ENCODE measurements at places on chromosomes 7 and 10. TPM values are rescaled to one million over a fixed set of nuclear protein-coding genes. Genes with fewer than 3 reads are reported as not detected.

GRCh38 chr7:116582806-116583444 lies 58.1 kb downstream of the CAV1 start:
- no peaks in the 10 kb centered on the region for H3K36me3 ChIP-seq
- no peak overlapping the region for H3K4me3 ChIP-seq
- H3K27me3 ChIP-seq, result no peaks in the 10 kb centered on the region
- H3K27ac ChIP-seq, result no peak overlapping the region
- peaks cover 27% of the 10 kb centered on the region for H3K4me1 ChIP-seq

The SEMA3C gene
- total RNA-seq, result 0.60 TPM

The SPDYE8 gene
- not detected for total RNA-seq

DNA sequence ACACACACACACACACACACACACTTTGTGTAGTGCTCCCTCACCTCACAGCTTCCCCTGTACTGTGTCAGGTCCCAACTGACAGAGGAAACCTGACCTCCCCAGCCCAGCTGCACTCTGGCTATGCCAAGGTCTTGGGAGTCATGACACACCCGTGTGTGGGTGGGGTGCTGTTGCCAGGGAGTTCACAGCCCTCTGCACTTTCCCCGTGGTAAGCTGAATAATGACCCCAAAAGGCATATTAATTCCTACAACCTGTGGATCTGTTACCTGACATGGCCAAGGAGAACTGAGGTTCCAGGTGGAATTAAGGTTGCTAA lies 8.9 kb upstream of the NANOS1 start:
- no peaks in the 10 kb centered on the region for H3K4me1 ChIP-seq
- no peak overlapping the region for H3K4me3 ChIP-seq
- no peaks in the 10 kb centered on the region for H3K27me3 ChIP-seq
- no peak for DNase-seq

DNA sequence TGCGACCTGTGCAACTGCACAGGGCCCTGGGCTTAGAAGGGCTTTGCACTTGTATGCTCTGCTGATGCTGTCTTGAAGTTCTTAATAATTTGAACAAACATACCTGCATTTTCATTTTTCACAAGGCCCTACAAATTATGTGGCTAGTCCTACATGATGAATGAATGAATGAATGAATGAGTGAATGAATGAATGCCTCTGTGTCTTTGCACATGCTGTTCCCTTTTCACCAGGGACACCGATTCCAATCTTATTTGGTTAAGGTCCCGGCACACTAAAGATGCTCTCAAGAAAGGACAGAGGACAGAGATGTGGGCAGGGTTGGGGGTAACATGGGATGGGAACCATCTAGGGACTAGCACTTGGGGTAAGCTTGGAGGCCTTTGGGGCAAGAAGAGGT lies 39.4 kb upstream of the CHST3 start:
- H3K27ac ChIP-seq, result no peak overlapping the region
- DNase-seq, result no peak
- no peaks in the 10 kb centered on the region for H3K36me3 ChIP-seq
- H3K4me1 ChIP-seq, result no peaks in the 10 kb centered on the region
- H3K4me3 ChIP-seq, result no peak overlapping the region
- no peaks in the 10 kb centered on the region for H3K27me3 ChIP-seq

The GNG11 gene
- total RNA-seq, result 3.4 TPM

DNA sequence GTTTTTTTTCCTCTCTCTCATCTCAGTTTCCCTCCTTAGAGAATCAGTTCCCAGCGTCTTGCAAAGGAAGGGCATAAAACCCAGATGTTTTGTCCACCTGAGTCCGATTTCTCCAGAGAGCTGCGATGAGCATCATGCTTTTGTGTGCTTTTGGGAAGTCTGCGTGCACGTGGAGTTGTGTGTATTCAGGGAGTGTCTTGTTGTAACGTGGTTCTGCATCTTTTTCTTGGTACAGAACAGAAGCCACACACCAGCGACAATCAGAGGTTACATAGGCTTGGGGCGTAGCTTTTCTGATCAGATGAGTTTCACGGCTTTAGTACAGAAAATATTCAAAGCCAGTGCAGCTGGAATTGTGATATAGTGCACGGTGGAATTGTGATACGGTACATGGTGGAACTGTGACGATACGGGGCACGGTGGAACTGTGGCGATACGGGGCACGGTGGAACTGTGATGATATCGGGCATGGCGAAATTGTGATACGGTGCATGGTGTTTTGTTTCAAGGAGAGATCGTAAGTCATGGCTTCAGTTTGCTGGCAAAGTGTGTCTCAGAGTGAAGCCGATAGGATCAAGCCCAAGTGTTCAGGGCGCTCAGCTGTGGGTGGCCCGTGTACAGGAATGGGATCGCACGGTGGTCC lies 32.8 kb downstream of the FOXK1 start:
- peaks cover 3% of the 10 kb centered on the region for H3K4me1 ChIP-seq
- no peaks in the 10 kb centered on the region for H3K27me3 ChIP-seq
- H3K4me3 ChIP-seq, result no peak overlapping the region
- no peak overlapping the region for H3K27ac ChIP-seq
- no peaks in the 10 kb centered on the region for H3K36me3 ChIP-seq

The SLC16A12 gene
- 17.3 TPM for total RNA-seq

- peaks cover 21% of the 10 kb centered on the region for H3K4me1 ChIP-seq
- DNase-seq, result peak; percentile 65
- H3K27ac ChIP-seq, result peak overlapping the region; percentile 22
- H3K36me3 ChIP-seq, result no peaks in the 10 kb centered on the region
Observed at GRCh38 chr10:71748671-71749191, 24.6 kb downstream of the VSIR start.

DNA sequence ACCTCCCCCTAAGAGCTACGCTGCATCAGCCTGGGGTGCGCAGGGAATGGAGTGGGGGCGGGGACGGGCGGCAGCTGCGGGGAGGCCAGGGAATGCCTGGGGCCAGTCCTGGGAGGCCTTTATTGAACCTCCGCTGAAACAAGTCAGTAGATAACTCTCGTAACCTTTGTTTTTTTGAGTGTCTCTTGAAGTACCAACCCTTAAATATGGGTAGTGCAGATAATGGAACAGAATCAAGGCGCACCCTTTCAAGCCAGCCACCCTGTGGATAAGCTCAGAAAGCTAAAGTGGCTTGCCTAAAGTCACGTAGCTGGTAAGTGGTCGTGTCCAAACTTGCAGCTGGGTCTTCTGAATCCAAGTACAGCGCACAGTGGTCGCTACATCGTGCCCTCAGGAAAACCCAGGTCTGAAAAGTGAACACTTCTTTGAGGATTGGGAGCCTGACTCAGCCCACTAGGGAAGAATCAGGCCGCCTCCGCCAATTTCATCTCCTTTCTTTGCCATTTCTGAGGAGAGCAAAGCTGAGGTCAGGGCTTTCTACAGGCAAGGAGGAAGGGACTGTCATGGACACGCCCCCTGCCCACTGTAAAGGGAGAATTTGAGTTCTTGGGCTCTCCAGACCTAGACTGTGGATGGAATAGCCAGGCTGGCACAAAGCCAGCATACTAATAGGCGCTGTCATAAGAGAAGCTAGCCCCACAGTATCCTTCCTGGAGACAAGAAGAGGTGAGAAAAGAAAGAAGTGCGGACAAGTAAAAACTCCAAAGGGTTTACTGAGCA lies 3.2 kb upstream of the EGR2 start:
- H3K36me3 ChIP-seq, result no peaks in the 10 kb centered on the region
- no peak overlapping the region for H3K4me3 ChIP-seq
- no peak overlapping the region for H3K27ac ChIP-seq
- DNase-seq, result no peak

GRCh38 chr7:70701477-70701876 lies 430.5 kb upstream of the GALNT17 start:
- H3K36me3 ChIP-seq, result no peaks in the 10 kb centered on the region
- no peak for DNase-seq
- no peak overlapping the region for H3K27ac ChIP-seq
- H3K4me3 ChIP-seq, result no peak overlapping the region

GRCh38 chr10:37687581-37687980 lies 169.8 kb downstream of the ZNF248 start:
- H3K27ac ChIP-seq, result no peak overlapping the region
- no peak for DNase-seq

- DNase-seq, result peak; percentile 35
- H3K36me3 ChIP-seq, result no peaks in the 10 kb centered on the region
- H3K27me3 ChIP-seq, result no peaks in the 10 kb centered on the region
- no peak overlapping the region for H3K27ac ChIP-seq
- no peaks in the 10 kb centered on the region for H3K4me1 ChIP-seq
- no peak overlapping the region for H3K4me3 ChIP-seq
Observed at GRCh38 chr10:132506711-132507408, 30.7 kb upstream of the INPP5A start.
